Memory B cell (primary cell): ENCODE measurements at places on chromosomes 12 and 14.

DNA sequence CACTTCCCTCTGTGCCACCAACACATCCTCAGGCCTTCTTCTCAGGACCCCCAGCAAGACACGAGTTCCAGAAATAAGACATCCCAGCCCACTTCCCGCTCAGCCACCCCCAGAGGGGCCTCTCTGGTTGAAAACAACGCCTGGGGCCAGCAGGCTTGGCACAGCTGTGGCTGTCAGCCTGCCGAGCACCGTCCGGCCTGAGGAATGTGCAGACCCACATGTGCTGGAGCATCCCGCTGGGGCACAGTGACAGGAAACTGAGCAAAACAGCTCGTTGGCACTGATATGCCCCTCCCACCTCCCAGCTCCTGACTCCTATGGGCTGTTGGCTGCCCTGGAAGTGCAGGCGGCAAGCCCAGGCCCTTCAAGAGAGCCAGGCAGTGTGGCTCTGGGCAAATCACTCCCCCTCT is 1.4 kb downstream of the SYNE3 start:
- DNase-seq = no peak

DNA sequence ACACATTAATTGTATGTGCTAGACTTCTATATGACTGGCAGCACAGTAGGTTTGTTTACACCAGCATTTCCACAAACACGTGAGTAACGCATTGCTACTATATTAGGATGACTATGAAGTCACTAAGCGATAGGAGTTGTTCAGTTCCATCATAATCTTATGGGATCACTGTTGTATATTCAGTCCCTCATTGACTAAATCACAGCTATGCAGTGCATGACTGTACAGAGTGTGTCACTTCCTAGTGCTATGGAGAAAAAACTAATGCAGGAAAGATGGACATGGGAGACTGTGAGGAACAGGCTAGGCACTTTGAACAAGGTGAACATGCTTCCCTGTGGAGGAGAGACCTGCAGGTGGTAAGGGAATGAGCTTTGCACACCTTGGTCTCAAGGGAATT is 259.8 kb downstream of the NUAK1 start:
- no peak for DNase-seq

DNA sequence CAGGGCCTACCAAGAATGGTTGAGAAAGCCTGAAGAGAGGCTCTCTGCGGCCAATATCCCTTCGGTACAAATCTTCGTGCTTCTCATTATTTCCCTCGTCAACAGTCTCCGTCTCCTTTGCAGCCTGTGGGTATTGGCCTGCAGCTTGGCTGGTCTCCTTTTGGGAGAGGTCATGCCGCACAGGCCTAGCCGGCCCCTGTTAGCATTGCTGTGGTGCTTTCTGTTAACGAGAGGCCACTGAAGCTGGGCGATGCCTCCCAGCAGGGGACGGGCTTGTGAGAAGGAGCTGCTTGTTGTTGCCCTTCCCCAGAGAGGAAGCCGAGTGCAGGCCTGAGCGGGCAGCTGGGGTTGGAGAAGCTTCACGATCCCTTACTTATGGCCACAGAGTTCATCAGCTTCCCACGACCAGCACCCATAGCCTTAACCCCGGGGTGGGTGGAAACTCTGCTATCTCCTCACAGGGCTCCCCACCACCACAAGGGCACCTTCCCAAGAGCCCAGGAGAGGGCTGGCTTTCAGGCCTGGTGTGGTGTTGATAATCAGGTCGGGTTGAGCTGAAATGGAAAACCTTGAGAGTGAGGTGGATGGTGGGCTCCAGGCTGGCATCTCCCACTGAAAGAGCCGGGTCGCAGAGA is 228.6 kb downstream of the ZFP36L1 start:
- no peak for DNase-seq

- DNase-seq = no peak
Observed at GRCh38 chr12:27958675-27959074, 13.9 kb downstream of the PTHLH start.

DNA sequence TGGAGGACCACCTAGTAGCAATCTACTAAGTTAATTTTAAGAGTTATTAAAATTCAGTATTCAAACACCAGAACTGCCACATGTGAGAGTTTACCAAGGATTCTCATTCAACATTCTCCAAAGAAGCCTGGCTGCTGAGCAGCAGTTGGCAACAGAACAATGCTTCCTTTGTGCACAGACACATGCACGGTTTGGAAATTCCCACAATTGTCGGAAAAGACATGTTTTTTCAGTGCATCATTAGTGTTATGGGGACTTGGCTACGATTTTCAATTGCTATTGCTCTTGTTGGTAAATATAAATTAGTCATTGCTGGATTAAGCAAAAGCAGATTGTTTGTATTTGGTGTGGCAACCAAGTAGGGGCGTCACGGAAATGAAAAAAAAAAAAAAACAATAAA is 22.2 kb downstream of the ST8SIA1 start:
- no peak for DNase-seq

- DNase-seq = no peak
Observed at GRCh38 chr14:92490239-92490959, 23.2 kb upstream of the RIN3 start.

GRCh38 chr14:102606296-102606695 is 13.8 kb downstream of the RCOR1 start:
- DNase-seq = no peak

DNA sequence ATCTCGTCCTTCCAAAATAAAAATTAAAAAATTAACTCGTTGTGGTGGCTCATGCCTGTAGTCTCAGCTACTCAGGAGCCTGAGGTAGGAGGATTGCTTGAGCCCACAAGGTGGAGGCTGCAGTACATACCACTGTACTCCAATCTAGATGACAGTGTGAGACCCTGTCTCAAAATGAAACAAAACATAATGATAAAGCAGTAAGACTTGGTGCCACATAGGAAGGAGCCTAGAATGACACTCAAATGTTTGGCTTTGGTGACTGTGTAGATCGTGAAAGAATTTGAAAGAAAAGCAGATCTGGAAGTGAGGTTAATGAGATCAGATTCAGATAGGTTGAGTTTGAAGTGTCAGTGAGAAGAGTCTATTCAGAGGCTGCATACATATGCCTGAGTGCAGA is 150.1 kb upstream of the ATP2B1 start:
- no peak for DNase-seq

GRCh38 chr14:60356906-60357550 is 108.0 kb downstream of the PPM1A start:
- DNase-seq = no peak

DNA sequence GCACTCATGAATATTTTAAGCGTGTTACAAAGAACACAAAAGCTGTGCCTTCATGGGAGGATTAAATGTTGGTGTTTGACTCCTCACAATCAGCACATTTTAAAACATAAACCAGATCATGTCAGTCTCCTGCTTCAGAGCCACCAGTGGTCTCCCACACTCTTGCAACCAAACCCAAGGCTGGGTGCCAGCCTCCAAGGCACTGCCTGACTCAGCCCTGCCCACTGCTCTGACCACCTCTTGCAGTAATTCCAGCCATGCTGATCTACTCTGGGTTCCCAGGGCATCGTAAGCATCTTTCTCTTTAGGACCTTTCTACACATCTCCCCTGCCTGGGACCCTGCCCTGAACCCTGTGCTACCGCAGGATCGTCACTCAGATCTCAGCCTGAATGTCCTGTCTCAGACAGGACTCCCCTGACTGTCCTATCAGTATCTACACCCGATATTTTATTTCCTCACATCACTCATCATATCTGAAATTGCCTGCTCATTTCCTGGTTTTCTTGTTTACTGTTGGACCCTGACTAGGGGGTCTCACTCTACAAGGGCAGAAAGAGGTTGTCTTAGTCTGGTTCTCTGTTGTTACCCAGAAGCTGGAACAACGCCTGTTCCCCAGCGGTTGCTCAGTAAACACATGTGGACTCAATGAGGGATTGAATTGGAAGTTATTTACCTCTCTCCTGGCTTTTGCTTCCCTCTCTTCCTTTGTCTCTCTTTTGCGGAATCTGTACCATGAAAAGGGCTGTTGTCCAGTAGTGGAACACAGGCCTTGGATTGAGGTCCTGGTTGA is 449.8 kb downstream of the RAD51B start:
- no peak for DNase-seq

- no peak for DNase-seq
Observed at GRCh38 chr12:31026202-31026601, 47.5 kb upstream of the DDX11 start.

GRCh38 chr12:27733052-27733656 is 22.5 kb downstream of the MRPS35 start:
- peak; percentile 20 for DNase-seq

DNA sequence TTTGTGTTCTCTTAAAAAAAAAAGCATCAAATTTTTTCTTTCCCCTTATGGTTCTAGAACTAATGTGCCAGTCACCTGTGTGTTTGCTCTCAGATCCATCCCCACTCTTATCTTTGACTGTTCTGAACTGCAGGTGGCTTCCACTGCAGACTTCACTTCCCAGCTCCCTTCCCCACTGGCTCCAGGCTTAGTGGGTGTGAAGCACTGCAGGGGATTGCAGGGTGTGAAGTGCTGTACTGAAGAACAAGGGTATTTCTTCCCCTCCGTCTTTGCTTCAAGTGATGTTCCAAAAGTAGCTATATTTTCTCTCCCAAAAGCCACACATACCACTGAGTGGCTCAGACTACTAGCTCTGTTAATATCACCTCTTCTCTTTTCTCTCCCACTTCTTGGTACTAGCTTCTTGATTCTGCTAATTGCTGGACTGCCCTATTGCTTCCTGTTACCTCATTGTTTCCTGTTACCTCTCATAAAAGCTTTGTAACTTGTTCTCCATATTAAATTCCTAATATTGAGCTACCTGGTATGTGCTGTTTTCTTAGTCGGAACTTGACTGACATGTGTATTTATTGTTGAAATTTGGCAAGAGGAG is 115.4 kb upstream of the PRICKLE1 start:
- DNase-seq = no peak

- no peak for DNase-seq
Observed at GRCh38 chr14:75802486-75802885, 141.4 kb downstream of the TTLL5 start.

DNA sequence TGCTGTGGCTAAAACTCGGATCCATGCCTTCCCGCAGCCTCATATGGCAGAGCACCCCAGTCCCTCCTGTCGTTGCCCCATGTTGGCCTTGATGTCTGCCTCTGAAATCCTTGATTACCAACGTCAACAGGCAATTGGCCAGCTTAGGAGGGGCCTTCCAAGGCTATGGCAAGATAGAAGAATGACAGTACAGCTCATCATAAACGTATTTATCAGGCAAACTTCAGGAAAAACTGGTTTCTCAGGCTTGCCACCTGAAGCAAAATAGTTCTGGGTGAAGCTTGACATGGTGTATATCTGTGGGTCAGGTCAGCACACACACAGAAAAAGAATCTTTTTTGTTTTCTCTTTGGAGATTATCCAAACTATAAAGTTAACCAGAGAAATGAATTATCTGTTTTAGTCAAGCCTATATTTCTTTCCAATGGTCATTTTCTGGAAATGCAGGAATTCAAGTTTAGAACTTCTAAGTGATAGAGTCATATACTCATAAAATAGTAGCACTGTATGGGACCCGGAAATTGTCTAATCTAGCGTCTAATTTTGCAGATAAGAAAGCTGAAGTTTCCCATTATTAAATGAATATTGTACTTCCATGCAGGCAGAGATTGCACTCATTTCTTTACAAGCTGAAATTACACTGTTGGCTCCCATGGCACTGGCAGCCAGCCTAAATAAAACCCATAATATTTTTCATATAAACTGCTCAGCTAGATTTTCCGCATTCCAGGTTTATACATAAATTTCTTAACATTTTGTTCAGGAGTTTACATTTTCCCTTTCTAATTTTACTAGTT is 24.4 kb upstream of the DUSP16 start:
- DNase-seq = no peak

DNA sequence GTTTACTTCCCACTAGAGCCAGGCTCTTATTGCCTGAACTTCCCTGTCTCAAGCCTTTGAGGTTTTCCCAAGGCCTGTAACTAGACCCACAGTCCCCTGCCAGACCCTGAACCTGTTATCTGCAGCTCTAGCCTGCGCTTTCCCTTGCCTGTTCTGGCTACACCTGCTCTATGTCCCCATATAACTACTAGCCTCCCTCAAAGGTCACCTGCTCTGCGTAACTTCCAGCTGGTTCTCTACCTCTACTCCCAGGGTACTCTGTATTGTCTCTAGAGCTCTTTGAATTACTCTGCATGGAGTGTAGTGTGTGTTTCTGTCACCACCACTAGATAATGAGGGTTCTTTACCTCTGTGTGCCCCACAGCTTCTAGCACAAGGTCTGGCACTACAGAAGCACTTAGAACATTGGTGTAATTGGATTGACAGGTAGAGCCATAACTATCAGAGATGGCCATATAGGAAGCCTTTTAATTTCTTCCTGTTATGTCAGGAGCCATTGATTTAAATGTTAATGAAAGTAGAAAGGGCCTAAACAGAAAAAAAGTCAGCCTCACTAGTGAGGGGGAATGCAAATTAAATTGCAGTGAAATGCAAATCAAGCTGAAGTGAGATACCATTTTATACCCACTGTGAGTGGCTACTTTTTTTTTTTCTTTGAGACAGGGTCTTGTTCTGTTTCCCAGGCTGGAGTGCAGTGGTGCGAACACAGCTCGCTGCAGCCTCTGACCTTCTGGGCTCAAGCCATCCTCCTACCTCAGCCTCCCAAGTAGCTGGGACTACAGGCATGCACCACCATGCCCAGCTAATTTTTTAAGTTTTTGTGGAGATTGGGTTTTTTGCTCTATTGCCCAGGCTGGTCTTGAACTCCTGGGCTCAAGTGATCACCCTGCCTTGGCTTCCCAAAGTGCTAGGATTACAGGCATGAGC is 47.8 kb downstream of the EID3 start:
- DNase-seq = no peak

DNA sequence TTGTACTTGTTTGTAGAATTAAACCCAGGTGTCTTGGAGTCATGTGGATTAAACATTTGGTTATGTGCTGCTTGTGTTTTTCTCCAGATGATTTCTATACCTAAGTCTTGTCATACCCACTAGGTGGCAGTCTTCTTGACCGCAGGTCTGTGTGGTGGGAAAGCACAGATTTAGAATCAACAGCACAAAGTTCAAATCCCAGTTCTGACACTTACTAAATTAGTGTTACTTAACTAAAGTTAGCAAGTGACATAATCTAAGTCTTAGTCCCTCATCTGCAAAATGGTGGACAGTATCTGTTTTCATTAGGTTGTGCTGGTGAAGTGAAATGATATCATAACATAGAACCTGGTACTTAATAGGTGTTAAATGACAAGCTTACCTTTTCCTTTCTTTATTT is 151.0 kb upstream of the ARHGAP5 start:
- no peak for DNase-seq

DNA sequence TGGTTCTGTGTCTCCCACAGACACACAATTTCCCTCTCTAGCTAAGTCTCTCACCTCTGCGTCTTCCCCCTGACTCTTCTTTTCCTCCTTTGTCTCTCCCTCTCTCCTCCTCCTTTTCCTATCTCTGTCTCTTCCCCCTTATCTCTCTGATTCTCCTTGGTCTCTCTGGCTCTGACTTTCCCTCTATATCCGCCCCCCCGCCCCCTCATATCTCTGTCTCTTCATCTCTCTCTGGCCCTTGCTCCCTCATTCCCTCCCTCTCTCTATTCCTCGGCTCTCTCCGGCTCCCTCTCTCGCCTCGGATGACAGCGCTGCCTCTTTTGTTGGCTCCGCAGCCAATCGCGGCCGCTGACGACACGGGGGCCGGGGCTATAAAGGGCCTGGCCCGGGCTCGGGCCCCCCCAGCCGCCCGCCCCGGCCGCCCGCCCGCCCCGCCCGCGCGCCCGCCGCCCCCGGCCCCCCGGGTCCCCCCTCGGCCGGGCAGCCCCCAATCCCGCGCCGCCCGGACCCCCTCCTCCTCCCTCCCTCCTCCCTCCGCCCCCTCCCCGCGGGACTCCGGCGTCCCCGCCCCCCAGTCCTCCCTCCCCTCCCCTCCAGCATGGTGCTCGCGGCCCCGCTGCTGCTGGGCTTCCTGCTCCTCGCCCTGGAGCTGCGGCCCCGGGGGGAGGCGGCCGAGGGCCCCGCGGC is at the start of gene GDF11:
TSS of gene GDF11 (plus strand) at position 404 of the 687 bp plus-strand sequence. CDS start at position 599, 195 bp downstream.
- peak; percentile 37 for DNase-seq
